ENCODE measurements at places on chromosomes 5 and 9.
A peak's percentile ranks its signal among the peaks of the same experiment; 100 is the strongest.

DNA sequence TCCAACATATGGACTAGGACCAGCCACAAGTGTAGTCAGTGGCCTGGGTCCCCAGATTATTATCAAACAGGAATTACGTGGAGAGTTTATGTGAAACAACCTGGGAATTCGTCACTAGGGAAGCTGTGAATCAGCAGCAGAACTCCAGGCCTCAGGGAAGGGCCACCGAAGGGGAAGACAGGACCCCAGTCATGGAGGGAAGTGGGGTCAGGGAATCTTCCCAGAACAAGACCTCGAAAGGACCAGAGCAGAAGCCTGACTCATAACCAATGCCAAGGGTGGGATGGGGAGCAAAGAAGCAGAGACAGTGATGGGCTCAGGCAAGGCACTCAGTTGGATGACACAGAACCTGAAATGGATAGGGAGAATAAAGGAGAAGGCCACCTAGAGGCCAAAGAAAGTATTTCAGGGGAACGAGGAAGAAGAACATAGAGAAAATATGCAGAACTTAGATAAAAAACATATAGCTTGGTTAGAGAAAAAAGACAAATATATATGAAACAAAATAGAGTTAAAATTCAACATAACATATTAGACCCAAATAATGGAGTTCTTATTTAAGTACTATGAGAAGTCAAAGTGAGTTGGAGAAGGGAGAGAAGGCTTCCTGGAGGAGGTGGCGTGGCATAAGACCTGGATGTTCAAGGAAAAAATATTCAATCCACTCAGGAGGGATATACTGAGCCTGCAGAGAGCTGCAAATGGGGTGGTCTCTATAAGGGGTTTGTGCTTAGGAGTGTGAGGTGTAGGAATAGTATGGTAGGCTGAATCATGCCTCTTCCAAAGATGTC is 66.7 kb upstream of the CAST start:
- DNase-seq: peak; percentile 27

DNA sequence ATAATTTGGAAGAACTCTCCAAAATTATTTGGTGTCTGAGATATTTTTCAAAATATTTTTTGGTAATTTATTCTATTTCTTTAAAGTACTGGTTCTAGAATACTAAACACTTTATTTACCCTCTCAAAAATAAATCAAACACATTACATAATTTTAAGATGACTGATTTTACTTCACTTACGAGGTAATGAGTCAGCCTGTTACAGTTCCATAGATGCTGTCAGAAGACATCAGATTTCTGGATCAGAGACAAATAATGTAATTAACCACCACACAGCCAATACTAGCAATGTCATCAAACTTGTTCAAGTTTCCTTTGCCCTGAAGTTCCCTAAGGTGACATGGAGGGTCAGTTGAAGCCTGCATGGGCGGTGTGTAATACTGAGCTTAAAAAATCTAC is 106.1 kb upstream of the CDH9 start:
- DNase-seq: no peak

- no peak for DNase-seq
Observed at GRCh38 chr9:118896324-118897000, 472.8 kb downstream of the BRINP1 start.

- DNase-seq: no peak
Observed at GRCh38 chr5:107665036-107665570, 5.6 kb downstream of the EFNA5 start.

DNA sequence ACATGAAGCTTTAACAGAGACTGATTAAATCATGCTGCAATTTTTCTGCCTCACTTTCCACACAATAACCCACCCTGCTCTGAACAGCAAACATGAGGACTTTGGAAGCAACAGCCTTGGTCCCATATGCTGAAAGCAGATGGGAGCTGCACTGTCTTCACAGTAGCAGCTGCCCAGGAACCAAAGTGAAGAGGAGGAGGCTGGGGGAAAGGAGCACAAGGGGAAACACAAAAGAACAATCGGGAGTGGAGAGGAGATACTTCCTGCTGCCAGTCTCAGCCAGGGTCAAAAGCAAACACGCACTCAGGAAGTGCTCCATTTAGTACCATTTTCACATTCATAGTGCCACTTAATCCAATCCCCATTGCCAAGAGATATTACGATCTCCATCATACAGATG is 183.3 kb upstream of the PUM3 start:
- DNase-seq: no peak

- no peak for DNase-seq
Observed at GRCh38 chr5:143208781-143209510, 194.5 kb downstream of the NR3C1 start.

Data from pulmonary artery endothelial cell (primary cell).